Activated CD4-positive, alpha-beta T cell treated with anti-CD3 and anti-CD28 coated beads for 36 hours (primary cell): ENCODE measurements at places on chromosomes 4 and X. TPM values are rescaled to one million over a fixed set of nuclear protein-coding genes. Genes with fewer than 3 reads are reported as not detected.

DNA sequence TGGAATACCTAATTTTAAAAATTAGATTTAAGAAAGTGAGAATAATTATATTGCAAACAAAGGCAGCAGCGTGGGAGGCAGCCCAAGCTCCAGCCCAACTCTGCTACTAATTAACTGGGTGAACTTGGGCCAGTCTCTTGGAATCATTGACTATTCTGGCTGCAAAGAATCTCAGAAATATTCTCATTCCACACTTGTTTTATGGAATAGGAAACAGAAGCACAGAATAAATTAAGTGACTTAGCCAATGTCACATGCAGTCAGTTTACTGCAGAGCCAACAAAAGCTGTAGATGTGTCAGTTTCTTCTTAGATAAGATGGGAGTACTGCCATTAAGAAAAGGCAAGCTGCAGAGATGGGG, 132.6 kb upstream of the FAM9B start:
- no peak for DNase-seq
- H3K4me1 ChIP-seq: peaks cover 33% of the 10 kb centered on the region
- H3K27me3 ChIP-seq: no peaks in the 10 kb centered on the region
- H3K4me3 ChIP-seq: no peak overlapping the region
- H3K36me3 ChIP-seq: peaks cover 2% of the 10 kb centered on the region

GRCh38 chr4:85024671-85025070, 58.2 kb upstream of the WDFY3 start:
- no peaks in the 10 kb centered on the region for H3K27me3 ChIP-seq
- H3K36me3 ChIP-seq: no peaks in the 10 kb centered on the region
- no peak overlapping the region for H3K27ac ChIP-seq
- H3K4me1 ChIP-seq: no peaks in the 10 kb centered on the region

Gene SUPT20HL2
- not detected for total RNA-seq

Gene ASB9
- 0.14 TPM for total RNA-seq
